ENCODE measurements at places on chromosomes 16 and 17.

DNA sequence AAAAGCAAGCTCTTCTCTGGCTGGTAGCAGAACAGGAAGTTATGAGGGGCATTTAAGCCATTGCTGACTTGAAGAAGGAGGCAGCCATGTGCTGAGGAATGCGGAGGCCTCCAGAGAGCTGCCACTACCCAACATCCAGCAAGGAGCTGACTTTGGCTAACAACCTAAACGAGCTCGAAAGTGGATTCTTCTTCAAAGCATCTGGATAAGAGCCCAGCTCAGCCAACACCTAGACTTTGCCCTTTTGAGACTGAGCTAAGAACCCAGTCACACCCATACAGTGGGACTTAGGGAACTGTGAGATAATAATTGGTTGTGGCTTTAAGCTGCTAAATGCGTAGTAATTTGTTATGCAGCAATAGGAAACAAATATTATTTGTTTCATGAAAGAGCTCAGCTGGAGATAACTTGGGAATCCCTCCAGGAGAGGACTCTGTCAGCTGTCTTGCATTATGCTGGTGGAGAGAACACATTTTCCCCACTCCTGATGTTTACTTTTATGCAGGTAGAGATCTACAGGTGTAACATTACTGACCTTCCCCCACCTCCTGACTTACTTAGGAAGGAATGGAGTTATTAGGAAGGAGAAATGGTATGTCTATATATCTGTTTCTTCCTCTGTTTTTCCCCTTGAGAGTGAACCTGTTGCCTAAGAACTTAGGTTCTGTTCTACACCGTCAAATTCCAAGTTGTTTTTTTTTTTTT is 52.7 kb upstream of the ZNF629 start:
- no peak for DNase-seq

DNA sequence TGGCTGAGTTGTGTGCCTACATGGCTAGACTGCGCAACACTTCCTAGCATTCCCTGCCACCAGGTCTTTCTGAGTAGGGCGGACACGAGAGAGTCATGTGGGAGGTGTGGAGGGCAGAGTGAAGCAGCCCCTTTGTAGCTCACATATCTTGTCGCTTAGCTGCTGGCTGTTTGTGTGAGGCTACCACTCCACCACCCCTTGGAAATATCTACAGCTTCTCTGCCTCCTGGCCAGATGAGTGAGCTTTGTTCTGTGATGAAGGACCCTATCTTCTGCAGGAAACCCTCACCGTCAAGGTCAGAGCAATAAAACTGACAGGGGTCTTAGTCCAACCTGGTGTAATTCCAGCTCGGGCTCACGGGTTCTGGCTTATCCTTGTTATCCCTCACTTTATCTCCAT is 232.1 kb upstream of the ASIC2 start:
- no peak for DNase-seq

DNA sequence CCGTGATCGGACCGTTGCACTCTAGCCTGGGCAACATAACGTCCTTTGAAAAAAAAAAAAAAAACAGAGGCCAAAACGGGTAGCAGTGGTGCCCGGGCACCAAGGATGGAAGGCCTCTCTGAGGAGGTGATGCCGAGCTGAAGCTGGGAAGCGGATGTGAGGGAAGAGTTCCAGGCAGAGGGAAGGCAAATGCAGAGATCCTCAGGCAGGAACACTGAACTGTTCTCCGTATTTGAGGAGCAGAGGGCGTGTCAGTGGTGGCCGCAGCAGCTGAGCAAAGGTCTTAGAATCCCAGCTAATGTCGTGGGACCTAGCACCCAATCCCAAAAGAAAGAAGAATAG is 656 bp upstream of the KCTD13 start:
- no peak for DNase-seq

DNA sequence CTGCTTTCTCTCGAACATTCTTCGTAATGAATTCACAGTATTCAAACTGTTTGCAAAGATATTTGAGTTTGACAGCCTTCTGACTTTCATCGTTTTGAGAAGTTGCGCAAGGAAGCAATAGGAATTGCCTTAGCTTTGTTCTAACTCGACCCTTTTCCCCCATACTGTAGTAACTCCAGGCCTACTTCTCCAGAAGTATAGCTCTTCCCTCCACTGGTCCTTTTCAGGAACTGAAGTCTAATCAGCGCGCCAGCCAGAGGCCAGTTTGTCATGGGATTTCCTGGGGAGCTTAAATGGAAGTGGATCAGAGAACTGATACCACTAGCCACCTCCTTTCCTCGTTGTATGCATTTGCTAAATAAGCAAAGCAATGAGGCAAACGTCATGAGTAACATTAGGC is 27.9 kb downstream of the CDR2 start:
- DNase-seq = no peak

DNA sequence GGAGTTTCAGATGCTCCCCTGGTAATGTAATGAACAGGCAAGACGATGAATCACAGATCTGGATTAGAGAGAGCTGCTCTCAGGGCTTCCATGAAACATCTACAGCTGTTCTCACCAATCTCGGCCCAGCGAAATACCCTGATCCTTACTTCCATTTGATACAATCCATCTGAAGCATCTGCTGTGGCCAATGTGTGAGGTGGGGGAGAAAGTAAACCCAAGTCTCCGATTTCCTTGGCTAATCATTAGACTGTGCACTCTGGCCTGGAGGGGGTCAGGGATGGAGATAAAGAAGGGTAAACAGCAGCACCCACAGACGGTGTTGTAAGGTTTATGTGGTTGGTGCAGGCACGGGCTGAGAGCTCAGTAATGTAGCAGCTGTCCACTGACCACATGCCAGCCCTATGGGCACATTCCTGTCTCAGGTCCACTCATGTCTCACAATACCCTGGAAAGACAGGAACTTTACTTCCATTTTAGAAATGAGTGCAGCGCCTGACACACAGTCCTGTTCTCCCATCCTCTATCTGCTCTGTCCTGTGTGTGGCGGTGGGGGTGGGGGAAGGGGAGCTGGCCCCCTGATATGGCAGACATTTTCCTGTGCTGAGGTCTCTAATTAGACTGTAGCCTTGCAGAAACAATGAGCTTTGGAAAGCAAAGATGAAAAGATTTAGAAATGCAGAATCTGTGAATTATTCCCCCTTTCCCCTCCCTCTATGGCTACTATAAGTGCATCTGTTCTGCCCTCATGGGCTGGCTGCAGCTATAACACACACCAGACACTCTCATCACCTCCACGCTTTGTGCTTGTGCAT is 48.3 kb upstream of the ERN1 start:
- no peak for DNase-seq

DNA sequence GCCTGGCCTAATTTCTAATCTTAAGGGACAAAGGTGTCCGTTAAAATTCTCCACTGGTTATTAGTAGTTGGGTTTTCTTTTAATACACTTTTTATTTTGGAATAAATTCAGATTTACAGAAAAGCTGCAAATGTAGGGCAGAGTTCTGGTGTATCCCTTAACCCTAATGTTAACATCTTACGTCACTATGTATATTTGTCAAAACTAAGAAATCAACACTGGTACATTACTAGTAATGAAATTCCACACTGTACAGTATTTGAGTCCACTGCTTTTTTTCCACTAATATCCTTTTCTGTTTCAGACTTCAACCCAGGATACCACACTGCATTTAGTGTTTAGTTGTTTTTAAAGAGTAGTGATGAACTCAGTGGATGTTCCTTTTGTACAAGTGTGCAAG is 18.7 kb upstream of the KPNA2 start:
- DNase-seq = no peak

DNA sequence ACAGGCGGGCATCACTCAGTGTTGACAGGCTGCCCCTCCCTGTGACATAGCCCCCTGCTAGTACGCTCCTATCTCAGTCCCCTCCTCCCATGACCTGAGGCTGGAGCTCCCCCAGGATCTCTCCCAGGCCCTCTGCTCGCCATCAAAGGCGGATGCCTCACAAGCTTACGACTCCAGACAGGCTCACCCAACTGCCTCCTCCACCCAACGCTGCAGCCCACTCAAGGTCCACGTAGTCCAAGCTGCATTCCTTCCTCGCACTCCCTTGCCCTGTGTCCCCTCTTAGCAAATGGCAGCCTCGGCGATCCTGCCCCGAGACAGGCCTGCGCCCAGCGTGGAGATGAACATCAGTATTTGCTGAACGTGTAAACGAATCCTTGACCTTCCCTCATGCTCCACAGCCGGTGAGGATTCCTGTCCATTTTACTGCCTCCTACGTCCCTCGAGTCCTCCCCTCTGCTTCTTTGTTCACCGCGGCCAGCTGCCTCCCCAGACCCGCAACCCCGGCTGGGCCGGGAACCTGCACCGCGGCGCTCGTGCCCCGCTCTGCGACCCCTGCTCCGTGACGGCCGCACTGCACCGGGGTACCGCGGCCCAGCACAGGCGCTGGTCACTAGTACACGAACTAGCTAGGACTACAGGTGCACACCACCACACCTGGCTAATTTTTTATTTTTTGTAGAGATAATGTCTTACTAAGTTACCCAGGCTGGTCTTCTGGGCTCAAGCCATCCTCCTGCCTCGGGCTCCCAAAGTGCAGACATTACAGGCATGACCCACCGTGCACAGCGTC is 838 bp upstream of the TMEM97 start:
- no peak for DNase-seq

GRCh38 chr16:3088450-3088849 is 10.6 kb downstream of the ZSCAN10 start:
- DNase-seq = no peak

DNA sequence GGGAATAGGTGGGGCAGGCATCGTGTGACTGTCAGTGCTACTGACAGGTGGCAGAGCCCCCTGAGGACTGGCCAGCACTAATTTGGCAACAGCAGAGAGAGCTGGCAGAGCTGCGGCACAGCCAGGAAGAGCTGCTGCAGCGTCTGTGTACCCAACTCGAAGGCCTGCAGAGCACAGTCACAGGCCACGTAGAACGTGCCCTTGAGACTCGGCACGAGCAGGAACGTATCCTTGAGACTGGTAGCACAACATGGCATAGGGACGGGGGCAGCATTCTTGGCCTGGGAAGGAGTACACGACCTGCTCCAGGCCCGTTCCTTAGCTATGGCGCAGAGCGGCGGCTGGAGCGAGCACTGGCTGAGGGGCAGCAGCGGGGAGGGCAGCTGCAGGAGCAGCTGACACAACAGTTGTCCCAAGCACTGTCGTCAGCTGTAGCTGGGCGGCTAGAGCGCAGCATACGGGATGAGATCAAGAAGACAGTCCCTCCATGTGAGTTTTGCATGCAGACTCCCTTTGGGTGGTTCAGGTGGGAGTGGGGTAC is 3.0 kb upstream of the NRN1L start:
- DNase-seq = no peak

GRCh38 chr17:56113486-56113885 is 39.8 kb upstream of the ANKFN1 start:
- no peak for DNase-seq

GRCh38 chr16:71645450-71645849 is 19.5 kb downstream of the MARVELD3 start:
- DNase-seq = no peak

All from stimulated activated CD4-positive, alpha-beta T cell treated with anti-CD3 and anti-CD28 coated beads, Interleukin-15, amount 100 ng/mL, for 1 hour (primary cell).